ENCODE measurements at places on chromosomes 2 and 18.
A peak's percentile ranks its signal among the peaks of the same experiment; 100 is the strongest.

DNA sequence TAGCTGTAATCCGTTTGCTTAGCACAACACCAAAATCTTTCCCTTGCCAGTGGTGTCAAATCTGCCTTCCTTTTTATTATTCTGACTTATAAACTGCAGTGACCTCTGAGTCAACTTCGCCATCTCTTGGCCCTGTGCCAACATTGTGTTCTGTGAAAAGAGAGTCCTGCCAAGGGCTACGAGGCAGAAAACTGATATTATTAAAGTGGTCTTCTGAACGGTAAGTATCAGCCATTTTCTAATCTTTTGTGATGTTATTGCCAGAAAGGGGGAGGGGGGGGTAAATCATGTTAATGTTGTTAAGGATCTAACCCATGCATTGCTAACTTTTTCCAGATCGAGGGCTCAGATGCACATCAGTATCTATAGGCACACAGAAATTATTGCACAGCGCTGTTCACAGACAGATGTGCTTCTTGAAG is 121.5 kb upstream of the LTBP1 start:
- DNase-seq = no peak

DNA sequence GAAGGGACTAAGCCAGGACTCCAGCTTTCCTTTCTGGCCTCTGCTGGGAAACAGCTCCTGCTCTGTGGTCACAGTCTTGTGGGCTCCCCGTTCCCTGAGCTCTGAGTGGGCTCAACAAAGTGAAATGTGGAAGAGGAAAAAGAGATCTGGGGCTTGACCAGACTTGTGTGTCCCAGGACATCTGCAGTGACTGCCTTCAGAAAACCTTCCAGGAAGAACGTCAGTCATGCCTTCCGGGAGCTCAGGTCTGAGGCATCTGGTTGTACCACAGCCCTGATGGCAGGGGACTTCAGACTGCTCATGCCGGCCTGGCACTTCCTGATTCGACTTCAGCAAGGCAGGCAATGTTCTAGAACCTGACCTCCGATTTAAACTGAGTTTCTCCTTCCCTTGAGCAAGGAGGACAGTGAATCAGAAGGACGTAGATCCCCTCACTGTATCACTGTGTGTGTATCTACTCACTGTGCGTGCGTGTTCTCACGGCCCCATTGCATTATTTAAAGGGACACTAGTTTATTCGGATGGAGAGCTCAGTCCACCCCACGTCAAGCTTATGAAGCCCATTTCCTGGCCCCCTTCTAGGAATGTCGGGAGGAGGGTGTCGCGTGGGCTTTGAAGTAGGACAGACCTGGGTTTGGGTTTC is 548 bp upstream of the FBLN7 start:
- DNase-seq = no peak

- no peak for DNase-seq
These were observed 204.8 kb downstream of the SLC39A10 start for GRCh38 chr2:195861821-195862220.

GRCh38 chr2:189540551-189540950 is 40.0 kb downstream of the SLC40A1 start:
- no peak for DNase-seq

GRCh38 chr18:78595924-78596573 is 383.6 kb upstream of the SALL3 start:
- DNase-seq = no peak

GRCh38 chr2:239894276-239894675 is 130.9 kb downstream of the NDUFA10 start:
- DNase-seq = peak; percentile 14

DNA sequence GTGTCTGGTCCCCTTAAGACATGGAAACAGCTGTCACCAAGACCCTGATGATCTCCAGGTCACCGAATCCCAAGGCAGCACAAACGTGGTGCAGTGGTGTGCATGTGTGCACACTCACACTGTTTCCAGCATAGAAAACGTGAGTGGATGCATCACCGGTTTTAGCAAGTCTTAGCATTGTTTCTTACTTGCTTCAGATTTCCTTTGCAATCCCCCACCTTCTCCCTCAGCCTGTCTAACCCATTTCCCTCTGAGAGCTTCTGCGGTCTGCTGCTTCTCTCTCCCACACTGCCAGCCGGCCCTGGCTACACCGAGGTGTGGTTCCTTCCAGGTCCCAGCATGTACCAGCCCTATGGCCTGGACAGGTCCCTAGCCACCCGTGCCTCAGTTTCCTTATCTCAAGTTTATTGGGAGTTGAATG is 343.4 kb upstream of the HS6ST1 start:
- no peak for DNase-seq

- DNase-seq = no peak
These were observed 122.3 kb downstream of the PLCL1 start for GRCh38 chr2:197926673-197927072.

DNA sequence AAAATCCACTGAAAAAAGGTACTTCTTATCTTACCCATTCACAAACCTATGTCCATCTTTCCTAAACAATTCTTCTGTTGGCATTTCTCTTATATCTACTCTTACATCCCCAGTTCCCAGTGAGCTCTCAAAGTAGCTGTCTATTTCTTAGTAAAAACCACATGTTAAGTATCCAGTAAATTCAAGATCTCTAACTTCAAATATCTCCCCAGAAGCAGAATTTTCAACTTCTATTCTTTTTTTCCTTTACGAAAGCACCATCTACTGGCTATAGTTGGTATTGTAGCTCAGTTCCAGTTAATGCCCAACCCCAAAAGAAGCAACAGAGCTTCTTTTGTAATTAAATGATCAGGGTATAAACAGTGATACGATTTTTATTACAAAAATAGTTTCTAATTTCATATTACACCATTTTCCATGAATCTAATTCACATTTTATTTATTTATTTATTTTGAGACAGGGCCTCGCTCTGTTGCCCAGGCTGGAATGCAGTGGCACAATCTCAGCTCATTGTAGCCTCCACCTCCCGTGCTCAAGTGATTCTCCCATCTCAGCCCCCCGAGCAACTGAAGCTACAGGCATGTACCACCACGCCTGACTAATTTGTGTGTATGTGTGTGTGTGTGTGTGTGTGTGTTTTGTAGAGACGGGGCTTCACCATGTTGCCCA is 28.5 kb downstream of the HRH4 start:
- no peak for DNase-seq

Data from activated CD8-positive, alpha-beta memory T cell treated with anti-CD3 and anti-CD28 coated beads, Interleukin-2, amount 10 ng/mL, durations not matched to agents 7 days and 5 days (primary cell).